A549 treated with dexamethasone at 1 μM for 4 hours (cell line): ENCODE measurements at places on chromosomes 4 and X. TPM values are rescaled to one million over a fixed set of nuclear protein-coding genes. Genes with fewer than 3 reads are reported as not detected.

FATE1 gene
- not detected in 5 replicates for total RNA-seq

PPARGC1A gene
- 0.02 to 0.18 TPM (median 0.04 TPM) in 5 replicates for total RNA-seq

SMIM10L2A gene
- 0.16 to 0.22 TPM (median 0.17 TPM) in 5 replicates for total RNA-seq

AGTR2 gene
- total RNA-seq: not detected in 5 replicates

GLRB gene
- total RNA-seq: 0.64 to 0.92 TPM (median 0.77 TPM) in 5 replicates

MAGEC3 gene
- total RNA-seq: not detected in 5 replicates

TEX13C gene
- total RNA-seq: 0.01 to 0.04 TPM in 2 of 5 replicates, not detected in the others

SPANXA1 gene
- total RNA-seq: 0.14 to 0.25 TPM (median 0.17 TPM) in 3 of 5 replicates, not detected in the others

IDUA gene
- total RNA-seq: 6.9 to 12.9 TPM (median 9.4 TPM) in 5 replicates

RBM46 gene
- total RNA-seq: not detected in 5 replicates

CYTL1 gene
- total RNA-seq: not detected in 5 replicates
